NB4 (cell line): ENCODE measurements at places on chromosomes 1 and 21.

- no peak for DNase-seq
Measured at GRCh38 chr1:205344066-205344928, 12.4 kb downstream of the KLHDC8A start.

DNA sequence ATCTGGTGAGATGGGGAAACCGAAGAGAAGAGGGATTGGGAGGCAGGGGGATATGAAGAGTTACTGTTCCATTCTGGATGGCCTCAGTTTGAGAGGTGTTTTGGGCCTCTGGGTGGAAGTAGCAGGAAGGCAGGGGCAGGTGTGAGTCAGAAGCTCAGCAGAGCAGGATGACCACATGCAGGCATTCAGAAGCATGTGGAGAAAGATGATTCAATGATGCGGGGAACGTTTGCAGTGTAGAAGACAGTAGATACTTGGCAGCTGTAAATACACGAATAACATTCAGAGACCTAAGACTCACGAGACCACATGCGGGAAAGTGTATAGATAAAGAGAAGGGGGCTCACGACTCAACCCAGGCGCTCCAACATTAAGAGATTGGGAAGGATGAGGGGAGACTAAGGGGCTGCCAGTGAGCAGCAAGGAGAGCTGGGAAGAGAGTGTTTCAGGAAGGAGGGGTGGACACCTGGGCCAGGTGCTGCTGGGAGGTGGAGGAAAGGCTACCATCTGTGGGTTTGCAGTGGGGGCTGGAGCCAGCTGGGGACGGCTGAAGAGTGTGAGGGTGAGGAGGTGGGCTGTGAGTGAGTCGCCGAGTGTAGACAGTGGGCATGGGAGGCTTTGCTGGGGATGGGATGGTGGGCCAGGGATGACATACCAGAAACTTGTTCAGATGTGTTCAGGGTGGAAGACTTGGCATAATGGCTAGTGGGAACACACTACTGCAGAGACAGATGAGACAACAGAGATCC, 5.8 kb upstream of the EPS8L3 start:
- DNase-seq = no peak

DNA sequence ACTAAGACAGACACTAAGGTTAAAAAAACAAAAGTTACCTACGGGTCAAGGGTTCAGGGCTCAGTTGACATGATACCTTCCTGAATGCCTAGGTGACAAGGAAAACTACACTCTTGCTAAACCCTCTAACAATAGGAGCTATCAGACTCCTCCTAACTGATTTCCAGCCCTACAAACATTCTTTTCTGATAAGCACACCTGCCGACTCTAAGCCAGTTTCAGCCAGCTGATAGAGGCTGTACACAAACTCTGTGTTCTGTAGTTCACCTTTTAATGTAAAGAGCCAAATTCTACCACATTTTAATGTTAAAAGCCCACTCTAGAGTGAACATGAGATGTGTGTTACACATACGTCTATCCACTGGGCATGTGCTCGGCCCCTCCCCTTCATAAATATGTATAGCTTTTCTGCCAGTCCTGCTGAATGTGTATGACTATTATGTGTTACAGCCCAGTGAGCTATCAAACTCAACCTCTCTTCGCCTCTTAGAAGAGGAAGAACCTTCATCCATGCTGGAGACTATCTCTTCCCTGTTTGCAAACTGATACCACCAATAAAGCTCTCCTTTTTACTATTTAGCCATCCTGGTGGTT, 40.0 kb upstream of the FAM163A start:
- DNase-seq = no peak

- no peak for DNase-seq
Measured at GRCh38 chr1:1058921-1059493, 15.1 kb downstream of the RNF223 start.

- DNase-seq = peak; percentile 86
Measured at GRCh38 chr1:157652859-157653493, 47.6 kb downstream of the FCRL3 start.

DNA sequence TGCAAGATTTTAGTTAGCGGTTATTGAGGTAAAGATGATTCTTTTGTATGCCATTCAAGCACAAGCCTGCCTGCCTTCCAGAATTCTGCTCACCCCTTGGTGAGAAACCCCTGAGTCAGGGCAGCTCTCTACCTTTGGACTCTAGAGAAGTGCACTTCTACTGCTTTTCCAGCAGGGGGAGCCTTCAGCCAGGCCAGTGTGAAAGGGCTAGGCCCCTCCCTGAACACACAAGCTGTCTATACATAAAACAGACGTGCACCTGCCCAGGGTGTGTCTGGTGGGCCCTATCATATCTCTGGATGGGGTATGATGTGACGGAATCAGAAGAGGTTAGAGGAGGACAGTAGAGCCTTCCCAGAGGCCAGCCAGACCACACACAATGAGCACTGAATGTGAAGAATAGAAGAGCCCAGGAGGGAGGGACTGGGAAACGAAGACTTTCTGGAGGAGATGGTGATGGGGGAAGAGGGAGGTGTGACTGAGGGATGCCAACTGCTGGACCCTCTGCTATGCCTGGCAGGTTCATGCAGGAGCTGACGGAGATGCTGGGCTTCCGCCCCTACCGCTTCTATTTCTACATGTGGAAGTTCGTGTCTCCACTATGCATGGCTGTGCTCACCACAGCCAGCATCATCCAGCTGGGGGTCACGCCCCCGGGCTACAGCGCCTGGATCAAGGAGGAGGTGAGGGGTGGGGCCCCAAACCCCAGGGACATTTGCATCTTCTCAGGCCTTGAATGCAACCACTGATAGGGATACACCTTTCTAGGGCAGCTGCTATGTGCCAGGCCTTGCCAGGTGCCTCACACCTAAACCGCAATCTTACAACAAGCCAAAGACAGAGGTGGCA, 13.0 kb upstream of the KCNC4 start:
- peak; percentile 59 for DNase-seq

DNA sequence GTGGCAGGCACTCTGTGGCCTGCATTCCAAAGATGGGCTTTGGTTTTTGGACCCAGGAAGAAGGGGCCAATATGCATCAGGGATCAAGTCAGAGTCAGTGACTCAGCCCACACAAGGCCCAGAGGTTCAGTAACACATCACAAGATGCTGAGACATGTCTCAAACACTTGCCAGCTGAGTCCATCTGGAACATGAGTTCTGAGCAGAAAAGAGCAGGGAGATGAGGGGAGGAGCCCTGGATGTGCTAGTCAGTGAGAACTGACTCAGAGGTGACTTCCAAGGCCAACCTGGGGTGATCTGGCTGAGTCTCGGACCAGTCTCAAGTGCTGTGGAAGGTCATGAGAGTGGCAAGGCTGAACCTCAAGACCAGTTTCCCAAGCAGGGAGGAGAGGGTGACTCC, 150.1 kb downstream of the CDC7 start:
- no peak for DNase-seq

GRCh38 chr1:196997423-196997822, 20.1 kb downstream of the CFHR5 start:
- DNase-seq = peak; percentile 25
